A549 (cell line): ENCODE measurements at places on chromosomes 13 and 19.
A peak's percentile ranks its signal among the peaks of the same experiment; 100 is the strongest.

- no peak for DNase-seq
Measured at GRCh38 chr13:21164631-21165030, 11.7 kb downstream of the SKA3 start.

DNA sequence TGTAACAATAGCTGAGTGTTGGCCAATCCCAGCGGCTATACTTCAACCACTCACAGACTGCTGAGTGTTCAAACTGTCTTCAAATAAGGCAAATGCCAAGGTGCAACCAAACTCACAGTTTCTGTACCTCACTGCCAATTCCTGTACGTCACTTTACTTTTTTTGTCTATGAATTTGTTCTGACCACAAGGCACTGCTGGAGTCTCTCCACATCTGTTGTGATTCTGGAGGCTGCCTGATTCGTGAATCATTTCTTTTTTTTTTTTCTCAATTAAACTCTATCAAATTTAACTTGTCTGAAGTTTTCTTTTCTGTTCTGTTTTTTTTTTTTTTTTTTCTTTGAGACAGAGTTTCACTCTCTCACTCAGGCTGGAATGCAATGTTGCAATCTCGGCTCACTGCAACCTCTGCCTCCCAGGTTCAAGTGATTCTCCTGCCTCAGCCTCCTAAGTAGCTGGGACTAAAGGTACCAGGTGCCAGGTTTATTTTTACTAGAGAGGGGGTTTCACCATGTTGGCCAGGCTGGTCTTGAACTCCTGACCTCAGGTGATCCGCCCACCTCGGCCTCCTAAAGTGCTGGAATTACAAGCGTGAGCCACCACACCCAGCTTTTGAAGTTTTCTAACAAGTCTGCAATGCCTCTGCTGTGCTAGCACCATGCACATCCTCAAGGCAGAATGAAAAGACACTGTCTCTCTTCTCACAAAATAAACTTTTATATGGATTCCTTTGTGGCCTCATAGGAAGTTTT lies 401.7 kb downstream of the IRS2 start:
- no peak for DNase-seq

DNA sequence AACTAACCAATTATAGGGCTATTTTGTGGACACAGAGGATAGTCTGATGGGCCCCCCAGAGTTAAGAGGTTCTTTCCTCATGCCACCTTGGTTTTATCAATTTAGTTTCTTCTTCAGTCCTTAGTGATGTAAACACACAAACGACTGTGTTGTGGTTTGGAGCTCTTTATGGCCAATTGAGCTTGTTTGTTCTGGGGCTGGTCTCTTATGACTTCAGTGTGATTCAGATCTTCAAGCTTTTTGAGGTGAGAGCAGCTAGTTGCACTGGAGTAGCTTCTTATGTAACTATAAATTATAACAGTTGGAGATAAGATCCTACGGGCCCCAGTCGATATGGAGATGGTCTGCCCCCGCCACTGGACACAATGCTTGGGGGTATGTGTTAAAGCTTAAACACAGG lies 22.0 kb upstream of the GJB6 start:
- DNase-seq = no peak

- DNase-seq = no peak
Measured at GRCh38 chr13:46385946-46386345, 1.1 kb downstream of the RUBCNL start.

- no peak for DNase-seq
Measured at GRCh38 chr19:54387991-54388801, 23.5 kb upstream of the LAIR1 start.

DNA sequence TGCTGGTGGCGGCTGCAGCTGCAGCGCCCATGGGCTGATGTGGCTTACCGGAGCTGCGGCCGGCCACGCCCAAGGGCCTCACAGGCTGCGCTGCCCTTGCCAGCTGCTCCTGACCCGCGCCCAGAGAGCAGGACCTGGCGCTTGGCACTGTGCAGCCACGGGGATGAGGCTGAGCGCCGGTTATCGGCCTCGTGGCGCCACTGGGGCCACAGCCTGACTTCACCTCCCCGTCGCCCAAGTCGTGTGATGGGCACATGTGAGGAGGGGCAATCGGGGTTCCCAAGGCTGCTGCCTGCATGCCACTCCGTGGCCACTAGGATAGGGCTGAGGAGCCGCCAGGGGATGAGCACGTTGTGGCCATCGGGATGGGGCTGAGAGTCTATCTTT lies 77.2 kb upstream of the PABPC3 start:
- no peak for DNase-seq

- no peak for DNase-seq
Measured at GRCh38 chr13:99572131-99572530, 70.9 kb downstream of the TM9SF2 start.

DNA sequence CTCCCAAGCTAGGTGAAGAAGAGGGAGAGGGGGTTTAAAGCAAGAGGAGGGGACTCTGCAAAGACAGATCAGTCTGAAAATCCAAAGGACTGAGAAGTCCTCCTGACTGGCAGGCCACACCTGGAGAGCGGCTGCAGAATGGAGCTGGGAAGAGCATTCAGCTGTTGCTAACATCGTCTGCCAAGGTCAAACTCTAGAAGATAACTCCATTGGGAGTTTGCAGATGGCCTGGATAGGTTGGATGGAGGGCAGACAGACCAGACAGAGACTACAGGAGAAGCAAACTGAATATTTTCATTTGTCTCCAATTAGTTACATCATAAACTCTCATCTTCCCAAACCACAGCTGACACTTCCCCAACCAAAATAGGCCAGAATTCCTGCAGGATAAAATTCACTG lies 19.9 kb upstream of the SHISA2 start:
- DNase-seq = no peak

GRCh38 chr13:46195016-46195415 lies 13.0 kb upstream of the LCP1 start:
- DNase-seq = no peak

DNA sequence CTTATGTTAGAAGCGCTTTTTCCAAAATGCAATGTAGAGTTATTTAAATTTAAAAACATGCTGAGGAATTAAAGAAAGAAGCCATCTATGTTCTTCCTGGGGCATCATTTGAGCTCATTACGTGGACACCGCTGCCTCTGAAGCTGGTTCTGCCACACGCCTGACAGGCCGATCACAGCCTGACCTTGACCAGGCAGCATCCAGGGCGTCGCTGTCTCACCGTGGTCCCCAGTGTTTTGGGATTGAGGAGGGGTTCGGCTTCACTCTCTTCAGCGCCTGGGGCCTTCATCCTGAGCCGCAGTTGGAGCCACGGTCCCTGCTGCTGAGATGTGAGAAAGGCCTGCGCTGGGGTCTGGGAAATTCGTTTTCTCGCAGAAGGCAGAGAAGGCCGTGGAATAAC lies 64.0 kb downstream of the ATP11A start:
- no peak for DNase-seq

DNA sequence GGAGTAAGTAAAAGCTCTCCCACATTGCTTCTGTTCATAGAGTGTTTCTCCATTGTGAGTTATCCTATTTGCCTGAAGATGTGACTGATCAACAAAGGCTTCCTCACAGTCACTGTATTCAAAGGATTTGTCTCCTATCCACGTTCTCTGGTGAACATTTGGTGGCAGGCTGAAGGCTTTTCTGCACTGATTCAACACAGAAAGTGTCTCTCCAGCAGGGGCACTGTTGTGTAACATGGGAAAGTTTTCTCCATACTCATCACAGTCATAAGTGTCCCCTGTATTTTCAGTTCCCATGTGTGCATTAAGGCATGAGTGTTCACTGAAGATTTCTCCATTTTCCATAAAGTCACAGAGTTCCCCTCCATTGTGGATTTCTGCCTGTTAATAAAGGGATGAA lies 17.6 kb downstream of the ZNF121 start:
- DNase-seq = peak; percentile 17

DNA sequence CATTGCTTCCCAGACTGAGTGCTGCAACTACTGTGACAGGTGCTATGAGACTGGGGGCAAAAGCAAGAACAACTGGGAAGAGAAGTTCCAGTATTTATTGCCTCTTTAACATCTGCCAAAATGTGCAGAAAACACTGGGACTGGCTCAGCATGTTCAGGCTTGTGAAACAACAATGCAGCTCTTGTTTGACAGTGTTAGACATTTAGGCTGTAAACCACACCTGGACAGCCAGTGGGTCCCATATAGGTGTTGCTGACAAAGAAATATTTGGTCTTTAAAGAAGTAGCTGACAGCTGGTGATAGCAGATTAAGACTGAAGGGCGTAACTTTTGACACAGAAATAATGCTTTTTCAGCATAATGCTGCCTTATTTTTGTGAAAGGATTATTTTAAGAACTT lies 88.1 kb downstream of the STOML3 start:
- DNase-seq = no peak

GRCh38 chr19:46901701-46902401 lies 41.1 kb downstream of the ARHGAP35 start:
- DNase-seq = no peak

GRCh38 chr13:76630629-76631230 lies 255.5 kb downstream of the KCTD12 start:
- no peak for DNase-seq

DNA sequence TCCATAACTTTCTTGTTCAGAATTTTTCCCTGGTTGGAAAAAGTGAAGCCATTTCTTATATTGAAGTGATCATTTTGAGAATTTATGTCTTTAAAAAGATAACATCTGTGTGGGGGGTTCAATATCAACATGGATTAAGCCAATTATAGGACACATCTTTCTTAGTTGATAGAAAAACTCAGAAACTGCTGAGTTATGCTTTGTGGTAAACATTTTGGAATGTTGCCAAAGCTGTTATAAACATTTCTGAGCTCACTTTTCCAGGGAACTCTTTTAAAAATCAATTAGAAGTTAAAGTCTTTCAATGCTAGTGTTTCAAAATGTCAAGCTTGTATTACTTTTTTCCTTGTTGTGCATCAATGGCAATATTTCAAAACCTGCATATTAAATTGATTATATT lies 248.8 kb downstream of the DACH1 start:
- no peak for DNase-seq

DNA sequence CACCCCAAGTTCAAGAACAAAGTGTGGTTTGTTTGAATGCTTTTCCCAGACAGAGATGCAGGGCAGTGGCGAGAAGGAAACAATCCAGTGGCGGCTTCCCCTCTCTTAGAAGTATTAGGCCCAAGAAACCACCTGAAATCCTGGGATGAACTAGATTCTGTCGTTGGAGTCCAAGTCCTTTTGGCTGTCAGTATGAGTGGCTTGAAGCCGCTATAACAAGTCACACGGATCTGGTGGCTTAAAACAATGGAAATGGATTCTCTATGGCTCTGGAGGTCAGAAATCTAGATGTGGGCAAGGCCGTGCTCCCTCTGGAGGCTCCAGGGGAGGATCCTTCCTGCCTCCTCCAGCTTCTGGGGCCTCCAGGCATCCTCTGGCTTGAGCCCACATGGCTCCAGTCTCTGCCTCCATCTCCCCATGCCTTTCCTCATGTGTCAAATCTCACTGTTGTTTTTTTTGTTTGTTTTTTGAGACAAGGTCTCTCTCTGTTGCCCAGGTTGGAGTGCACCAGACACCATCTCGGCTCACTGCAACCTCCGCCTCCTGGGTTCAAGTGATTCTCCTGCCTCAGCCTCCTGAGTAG lies 97.7 kb downstream of the GNG7 start:
- no peak for DNase-seq

DNA sequence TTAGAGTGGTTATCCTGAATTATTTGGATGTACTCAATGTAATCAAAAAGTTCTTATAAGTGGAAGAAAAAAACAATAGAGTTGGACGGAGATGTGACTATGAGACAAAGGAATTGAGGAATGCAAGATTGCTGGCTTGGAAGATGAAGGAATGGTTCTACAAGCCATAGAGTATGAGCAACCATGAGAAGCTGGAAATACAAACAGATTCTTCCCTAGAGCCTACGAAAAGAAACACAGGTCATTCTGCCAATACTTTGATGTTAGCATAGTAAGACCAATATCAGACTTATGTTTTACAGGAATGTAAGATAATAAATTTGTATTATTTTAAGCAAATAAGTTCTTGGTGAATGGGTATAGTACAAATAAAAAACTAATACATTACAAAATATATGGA lies 249.2 kb downstream of the DIAPH3 start:
- DNase-seq = no peak

GRCh38 chr19:48900477-48901406 lies 630 bp downstream of the NUCB1 start:
- DNase-seq = peak; percentile 64

GRCh38 chr19:6608940-6609339 lies 18.0 kb upstream of the CD70 start:
- no peak for DNase-seq

GRCh38 chr13:91657283-91657682 lies 258.9 kb downstream of the GPC5 start:
- DNase-seq = no peak

DNA sequence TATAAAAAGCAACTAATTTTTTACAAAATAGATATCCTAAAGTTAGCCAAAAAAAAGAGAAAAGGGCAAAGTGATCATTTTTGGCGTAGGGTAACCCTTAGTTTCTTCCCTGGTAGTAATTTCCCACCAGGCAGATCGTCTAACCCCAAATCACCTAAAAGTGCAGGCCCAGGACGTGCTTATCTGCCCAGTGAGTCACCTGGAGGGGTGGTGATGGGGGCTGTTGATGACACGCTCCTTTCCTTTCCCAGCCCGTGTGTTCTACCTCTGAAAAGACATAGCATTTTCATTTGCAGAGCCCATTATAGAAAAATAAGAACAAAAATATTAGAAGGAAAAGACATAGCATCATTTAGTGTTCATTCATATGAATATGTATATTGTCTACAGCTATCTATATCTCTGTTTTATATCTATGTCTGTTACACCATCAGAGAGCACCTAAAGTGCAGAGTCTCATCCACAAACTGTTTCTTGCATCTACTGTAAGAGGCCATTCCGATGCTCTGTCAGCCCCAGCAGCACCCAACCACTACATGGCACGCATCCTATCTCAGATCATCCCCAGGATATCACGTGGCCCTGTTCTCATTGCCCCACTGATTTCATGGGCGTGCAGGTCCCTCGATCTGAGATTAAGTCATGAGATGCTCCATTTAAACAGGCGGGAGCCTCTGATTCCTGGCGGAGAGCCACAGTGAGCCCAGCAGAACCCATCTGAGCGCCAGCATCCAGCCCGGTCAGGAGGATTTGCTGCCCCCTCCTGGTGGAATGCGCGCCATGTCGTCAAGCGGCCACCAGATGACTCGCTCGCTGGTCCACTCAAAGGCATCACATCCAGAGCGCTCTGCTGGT lies 8.5 kb upstream of the LILRB3 start:
- peak; percentile 57 for DNase-seq

- no peak for DNase-seq
Measured at GRCh38 chr13:101332583-101332982, 83.7 kb downstream of the NALCN start.

- no peak for DNase-seq
Measured at GRCh38 chr19:18967358-18968146, 26.5 kb upstream of the HOMER3 start.
